Dorsolateral prefrontal cortex (tissue), 122 donors: ENCODE measurements at places on chromosomes 4 and X. TPM values are rescaled to one million over a fixed set of nuclear protein-coding genes. Genes with fewer than 3 reads are reported as not detected.
A peak's percentile ranks its signal among the peaks of the same experiment; 100 is the strongest.

QRFPR gene
- 0.66 TPM for total RNA-seq

APEX2 gene
- 5.4 TPM for total RNA-seq

CENPVL1 gene
- total RNA-seq, result 0.43 TPM

DNA sequence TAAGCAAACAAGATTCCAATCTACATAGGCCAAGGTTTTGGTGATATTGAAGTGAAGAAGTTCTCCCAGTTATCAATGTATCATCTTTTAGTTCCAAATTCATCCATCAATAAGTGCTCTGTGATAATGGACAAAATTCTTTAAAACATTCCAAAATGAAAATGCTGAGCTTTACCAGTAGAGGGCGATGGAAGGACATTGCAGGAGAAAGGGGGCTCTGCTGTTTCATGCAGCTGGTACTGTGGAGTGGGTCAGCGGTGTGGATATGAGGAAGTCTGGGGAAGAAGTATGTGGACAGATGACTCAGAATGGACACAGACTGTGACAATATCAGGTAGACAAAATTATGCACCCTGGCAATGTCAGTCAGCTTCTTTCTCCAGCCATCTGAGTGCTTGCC, 46.6 kb upstream of the HS6ST2 start:
- DNase-seq, result no peak

DNA sequence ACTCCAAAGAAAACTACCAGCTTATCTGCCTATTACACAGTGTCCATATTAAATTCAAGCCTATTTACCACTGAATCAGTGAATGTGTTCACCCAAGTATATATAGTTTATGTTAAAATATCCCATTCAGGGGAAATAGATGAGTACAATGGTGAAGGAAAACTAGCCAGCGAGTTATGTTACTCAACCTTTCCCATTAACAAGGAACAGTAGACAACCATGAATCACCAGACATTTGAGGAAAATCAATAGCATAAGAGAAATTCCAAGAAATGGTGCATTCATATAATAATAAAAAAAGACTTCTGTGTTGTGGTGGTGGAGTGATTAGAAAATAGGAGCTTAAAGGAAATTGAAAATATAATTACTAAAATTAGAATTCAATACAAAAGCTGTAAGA, 21.3 kb downstream of the IQCM start:
- DNase-seq, result no peak

TRIML1 gene
- not detected for total RNA-seq

DNA sequence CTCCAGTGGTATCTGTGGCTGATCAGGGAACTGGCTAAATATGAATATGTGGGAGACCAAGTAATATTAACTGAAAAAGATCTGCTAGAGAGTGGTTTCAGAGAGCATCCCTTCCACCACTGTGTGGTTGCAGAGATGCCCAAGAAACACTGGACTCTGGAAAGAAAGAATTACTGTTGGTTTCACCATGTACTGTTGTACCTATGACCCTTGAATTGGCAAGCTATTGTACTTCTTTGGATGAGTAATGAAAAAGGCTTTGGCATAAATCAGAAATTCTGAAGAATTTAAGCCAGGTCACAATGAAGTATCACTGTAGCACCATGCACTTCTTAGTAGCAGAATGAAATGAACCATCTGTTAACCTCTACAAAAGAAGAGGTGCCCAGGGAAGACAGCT, 134.4 kb upstream of the INTU start:
- no peak for DNase-seq

DNA sequence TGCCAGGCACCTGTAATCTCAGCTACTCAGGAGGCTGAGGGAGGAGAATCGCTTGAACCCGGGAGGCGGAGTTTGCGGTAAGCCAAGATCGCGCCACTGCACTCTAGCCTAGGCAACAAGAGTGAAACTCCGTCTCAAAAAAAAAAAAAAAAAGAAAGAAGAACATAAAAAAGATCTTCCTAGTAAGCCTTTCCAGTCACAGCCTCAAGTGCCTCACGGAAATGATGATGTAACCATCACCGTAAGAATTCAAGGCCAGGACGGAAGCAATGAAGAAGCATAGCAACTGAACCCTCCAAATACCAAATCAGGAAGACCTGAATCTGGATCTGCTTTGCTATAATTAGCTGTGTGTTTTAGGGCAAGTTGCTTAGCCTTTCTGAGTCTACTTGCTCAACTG, 28.8 kb downstream of the RBM47 start:
- DNase-seq, result no peak

DNA sequence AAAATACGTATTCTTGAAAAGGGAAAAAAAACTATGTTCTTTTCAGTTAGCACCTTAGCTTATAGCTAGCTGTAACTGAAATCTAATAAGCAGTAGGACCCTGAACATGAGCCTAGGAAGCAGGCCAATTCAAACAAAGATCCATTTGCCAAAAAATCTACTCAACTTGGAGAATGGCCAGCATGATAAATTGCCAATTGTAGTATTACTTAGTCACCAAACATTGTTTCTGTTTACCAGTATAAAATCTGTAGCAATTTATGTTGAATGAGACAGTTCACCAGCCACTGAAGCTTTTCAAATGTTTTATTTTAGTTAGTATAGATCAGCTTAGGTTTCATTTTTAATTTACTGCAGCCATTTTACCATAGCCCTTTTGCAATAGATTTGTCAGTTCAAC, 323.6 kb upstream of the DIPK2B start:
- no peak for DNase-seq

DNA sequence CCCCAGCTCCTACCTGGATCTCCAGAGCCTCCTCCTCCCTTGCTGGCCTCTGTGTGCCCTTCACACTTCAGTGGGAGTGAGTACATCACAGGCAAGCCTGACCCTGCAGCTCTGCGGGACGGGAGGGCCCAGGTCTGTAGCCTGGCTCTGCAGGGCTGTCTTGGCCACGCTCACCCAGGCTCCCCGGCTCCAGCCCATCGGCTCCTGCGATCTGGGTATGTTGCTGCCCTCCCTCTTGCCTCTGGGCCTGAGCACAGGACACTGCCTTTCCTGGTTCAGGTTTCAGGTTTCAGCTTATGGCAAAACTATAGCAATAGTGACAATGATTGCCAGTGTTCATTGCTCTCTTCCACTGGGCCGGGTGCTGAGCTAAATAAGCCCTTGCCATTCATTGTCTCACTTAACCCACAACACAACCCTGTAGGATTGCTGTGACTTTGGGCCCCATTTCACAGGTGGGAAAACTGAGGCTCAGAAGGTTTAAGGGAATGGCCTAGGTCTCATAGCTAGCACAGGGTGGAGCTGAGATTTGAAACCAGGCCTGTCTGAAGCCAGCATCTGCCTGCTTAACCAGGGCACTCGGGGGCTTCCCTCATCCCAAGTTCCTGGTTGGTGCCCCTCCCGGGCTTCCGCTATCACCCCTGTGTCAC, 44.6 kb upstream of the SORCS2 start:
- DNase-seq, result no peak

GRCh38 chrX:11406109-11406765, 113.0 kb downstream of the AMELX start:
- DNase-seq, result no peak

USP17L30 gene
- total RNA-seq, result not detected

- DNase-seq, result no peak
Observed at GRCh38 chr4:41934514-41934900, 722 bp upstream of the TMEM33 start.

CA5B gene
- total RNA-seq, result 15.7 TPM

LONRF3 gene
- total RNA-seq, result 7.6 TPM

DNA sequence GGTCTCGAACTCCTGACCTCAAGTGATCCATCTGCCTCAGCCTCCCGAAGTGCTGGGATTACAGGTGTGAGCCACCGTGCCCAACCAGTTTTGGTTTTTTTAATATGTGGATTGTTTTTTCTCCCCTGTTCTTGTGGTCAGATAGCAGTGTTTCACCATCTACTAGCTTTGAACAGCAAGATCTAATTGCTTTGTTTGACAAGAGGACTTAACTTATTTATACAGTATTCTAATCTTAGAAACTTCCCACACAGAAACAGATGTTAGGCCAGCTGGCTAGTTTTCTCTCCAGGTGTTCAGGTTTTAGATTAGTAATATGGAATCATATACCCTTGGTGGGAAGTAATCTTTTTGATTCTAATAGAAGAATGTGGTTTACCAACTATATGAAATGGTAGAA, 12.9 kb downstream of the ING2 start:
- no peak for DNase-seq

WDR17 gene
- 80.6 TPM for total RNA-seq

ANAPC4 gene
- total RNA-seq, result 43.8 TPM

- peak; percentile 25 for DNase-seq
Observed at GRCh38 chrX:23434356-23434884, 99.8 kb downstream of the PTCHD1 start.

DNA sequence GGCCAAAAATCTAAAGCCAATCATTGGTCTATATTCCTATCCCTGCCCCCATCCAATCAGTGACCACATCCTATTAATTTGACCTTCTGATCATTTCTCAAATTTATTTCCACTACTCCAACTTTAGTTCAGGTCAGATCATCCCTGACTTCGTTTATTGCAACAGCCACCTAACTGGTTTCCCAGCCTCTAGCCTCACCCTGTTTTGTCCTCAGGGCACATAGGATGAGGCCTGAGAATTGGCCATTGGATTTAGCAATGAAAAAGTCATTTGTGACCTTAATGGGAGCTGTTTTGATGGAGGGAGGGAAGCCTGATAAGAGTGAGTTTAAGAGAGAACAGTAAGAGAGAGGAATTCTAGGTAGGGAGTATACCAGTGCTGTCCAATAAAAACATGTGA, 155.0 kb downstream of the AMMECR1 start:
- no peak for DNase-seq

FOXP3 gene
- total RNA-seq, result not detected

GRCh38 chr4:104352211-104352610, 142.5 kb downstream of the CXXC4 start:
- no peak for DNase-seq

HEPH gene
- total RNA-seq, result 40.4 TPM

HSFX2 gene
- total RNA-seq, result not detected

- DNase-seq, result no peak
Observed at GRCh38 chr4:74755486-74755885, 38.8 kb downstream of the BTC start.

BEND4 gene
- 2.2 TPM for total RNA-seq

TEX11 gene
- not detected for total RNA-seq

GRCh38 chr4:13452927-13453579, 31.1 kb downstream of the RAB28 start:
- no peak for DNase-seq

FMR1NB gene
- total RNA-seq, result not detected

- DNase-seq, result no peak
Observed at GRCh38 chrX:131607792-131608369, 64.0 kb downstream of the OR13H1 start.

DNA sequence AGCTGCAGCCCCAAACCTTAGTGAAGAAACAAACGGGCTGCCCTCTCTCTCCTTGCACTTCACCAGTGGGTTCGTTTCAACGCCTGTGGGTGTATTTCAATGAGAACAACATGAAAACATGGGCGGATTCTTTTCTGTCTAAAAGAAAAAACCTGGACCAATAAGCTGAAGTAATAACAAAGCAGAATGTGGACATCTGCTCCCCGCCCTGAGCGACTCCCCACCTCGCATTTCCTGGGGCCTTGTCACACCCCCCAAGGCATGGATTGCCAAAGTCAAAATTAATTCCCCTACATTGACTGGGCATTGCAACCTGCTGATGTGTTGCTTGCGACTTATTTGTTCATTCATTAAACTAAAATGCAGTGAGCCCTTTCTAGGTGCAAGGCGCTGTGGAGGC, 142.9 kb downstream of the BCOR start:
- no peak for DNase-seq

DNA sequence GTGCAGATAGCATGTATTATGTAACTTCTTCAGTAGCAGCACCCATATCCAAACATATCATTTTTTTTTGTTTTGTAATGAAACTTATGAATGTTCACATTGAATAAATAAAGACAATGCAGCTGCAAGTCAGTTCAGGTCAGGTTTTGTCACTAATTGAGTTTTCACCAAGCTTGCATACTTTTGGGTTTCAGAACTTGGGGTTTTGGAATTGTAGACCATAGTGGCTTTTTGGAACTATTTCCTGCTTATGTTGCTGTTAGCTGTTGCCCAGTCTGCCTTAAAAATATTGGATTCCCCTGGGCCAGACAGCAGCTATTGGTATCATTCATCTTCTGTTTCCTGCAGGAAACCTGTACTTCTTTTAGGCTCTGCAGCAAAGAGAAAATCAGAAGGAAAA, 113.4 kb upstream of the LIMCH1 start:
- DNase-seq, result no peak

DNA sequence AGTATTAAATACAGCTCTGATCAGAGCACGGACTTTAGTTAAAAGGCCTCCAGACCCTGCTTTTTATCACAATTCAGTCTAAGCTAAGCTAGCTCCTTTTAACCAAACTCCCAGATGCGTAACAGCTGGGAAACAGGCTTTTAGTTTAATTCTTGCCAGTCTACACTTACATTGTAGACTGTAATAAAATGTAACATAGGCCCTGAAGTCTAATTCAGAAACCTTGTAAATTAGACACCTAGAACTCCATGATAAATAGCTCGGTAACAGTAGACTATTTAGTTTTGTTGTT, 20.1 kb downstream of the FBXO8 start:
- DNase-seq, result no peak

CRMP1 gene
- 114 TPM for total RNA-seq

GRCh38 chr4:41287005-41287404, 30.3 kb downstream of the UCHL1 start:
- DNase-seq, result no peak

FAM241A gene
- total RNA-seq, result 1.2 TPM

CFAP47 gene
- total RNA-seq, result 3.9 TPM

DNA sequence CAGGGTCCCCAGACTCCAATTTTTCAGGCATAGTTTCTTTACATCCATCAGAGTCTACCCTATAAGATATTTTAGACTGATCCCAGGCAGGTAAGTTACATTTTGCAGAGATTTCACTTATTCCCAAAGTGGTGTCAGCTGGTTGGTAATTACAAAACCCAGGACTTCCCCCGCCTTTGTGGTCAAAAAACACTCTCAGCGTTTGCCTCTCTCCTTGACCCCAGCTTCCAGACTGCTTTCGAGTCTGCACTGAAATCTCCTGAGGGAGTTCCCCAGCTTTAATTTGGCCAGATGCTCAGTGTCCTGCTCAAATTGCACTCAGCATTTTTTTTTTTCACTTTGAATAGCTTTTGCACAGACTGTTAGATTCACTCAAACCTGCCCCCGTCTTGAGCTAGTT, 11.2 kb upstream of the AMOT start:
- DNase-seq, result no peak

LDB2 gene
- 100 TPM for total RNA-seq
